Activated CD8-positive, alpha-beta memory T cell treated with anti-CD3 and anti-CD28 coated beads for 1 hour (primary cell): ENCODE measurements at places on chromosomes 6 and 20.

GRCh38 chr20:47274401-47275108 is 81.9 kb downstream of the ZMYND8 start:
- DNase-seq = no peak

- no peak for DNase-seq
These were observed 196.4 kb downstream of the TBXT start for GRCh38 chr6:165971202-165971601.

- DNase-seq = no peak
These were observed 45.7 kb downstream of the PREX1 start for GRCh38 chr20:48782053-48782452.

- DNase-seq = no peak
These were observed 130.0 kb upstream of the SYNCRIP start for GRCh38 chr6:85772641-85773040.

DNA sequence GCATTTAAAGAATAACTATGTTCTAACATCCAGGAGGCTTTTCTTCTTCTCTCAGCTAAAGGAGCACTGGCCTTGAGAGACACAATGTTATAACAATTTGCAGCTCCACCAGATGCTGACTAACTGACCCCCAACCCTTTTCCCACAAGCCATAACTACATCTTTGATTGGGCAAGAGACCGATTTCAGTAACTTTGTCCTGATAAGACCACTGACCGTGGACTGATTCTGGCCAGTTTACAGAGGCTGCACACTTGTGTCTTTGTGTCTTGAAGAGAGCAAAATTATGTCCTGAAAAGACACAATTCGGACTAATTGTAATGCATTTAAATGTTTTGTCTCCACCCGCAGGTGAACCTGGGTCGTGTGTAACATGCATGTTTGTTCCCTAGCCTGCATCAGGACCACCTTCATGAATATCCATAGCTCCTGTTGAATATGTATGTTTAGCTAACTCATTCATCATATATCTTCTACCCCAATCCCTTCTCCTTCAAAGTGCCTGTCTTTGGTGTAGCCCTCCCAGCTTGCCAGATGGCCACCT is 22.3 kb downstream of the ABRACL start:
- no peak for DNase-seq

DNA sequence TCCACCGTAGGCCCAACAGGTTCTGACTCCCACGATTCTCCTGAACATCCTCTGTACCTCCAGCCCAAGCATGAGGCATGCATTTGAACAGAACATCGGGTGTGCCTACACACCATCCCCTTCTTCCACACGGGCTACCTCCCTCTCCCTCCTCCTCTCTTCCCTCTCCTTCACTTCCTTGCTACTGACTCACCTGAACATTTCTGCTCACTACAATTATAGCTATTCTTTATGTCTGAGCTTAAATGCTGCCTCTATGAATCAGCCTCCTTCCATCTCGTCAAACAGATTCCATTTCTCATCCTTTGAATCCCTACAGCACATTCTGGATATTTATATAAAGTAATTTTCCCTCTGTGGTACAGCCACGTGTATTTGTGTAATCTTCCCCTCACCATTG is 71.4 kb upstream of the MYLIP start:
- DNase-seq = no peak

DNA sequence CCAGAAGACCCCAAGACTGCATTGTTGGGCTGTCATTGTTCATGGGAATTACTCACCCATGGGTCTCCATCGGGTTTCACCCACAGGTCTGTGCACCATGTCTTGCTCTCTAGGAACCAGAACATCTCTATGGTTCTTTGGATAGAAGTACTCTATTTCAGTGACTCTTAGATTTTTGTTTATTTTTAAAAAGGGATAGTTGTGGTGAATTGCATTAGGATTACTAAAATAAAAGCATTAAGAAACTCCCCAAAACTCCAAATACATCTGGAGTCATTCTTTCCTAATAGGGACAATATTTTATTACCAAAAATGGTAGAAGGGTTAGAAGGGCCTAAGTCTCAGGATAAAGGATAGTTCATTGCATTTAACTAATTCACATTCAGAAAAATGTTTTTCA is 166.9 kb upstream of the TNFAIP3 start:
- no peak for DNase-seq

DNA sequence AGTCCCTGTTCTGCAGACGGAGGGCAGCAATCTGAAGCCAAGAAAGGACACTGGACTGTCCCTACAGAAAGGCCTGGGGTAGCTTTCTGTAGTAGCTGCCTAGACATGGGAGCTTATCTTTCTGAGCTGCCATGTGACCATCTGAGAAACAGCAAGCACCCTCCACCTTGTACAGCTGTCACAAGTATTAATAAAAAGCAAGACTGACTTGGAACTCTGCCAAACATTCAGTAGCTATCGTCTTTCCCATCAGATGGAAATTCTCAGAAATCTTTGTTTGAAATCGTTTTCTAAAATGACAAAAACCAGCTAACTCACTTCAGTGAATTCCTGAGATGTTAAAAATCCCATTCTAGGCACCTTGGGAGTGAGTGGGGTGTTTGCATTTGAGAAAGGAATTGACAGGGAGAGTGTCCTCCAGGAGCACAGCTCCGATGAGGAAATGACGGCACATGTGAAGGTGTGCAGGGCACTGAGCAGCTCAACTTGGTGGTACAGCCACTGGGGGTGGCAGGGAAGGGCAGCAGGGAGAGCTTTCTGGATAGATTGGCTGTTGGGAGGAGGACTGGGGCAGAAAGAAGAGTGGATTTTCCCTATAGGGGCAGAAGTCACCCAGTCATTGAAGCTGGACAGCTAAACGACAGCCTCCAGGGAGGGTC is 24.5 kb downstream of the ACSS1 start:
- DNase-seq = no peak
